ENCODE measurements at places on chromosomes 2 and 18. TPM values are rescaled to one million over a fixed set of nuclear protein-coding genes. Genes with fewer than 3 reads are reported as not detected.
A peak's percentile ranks its signal among the peaks of the same experiment; 100 is the strongest.

DNA sequence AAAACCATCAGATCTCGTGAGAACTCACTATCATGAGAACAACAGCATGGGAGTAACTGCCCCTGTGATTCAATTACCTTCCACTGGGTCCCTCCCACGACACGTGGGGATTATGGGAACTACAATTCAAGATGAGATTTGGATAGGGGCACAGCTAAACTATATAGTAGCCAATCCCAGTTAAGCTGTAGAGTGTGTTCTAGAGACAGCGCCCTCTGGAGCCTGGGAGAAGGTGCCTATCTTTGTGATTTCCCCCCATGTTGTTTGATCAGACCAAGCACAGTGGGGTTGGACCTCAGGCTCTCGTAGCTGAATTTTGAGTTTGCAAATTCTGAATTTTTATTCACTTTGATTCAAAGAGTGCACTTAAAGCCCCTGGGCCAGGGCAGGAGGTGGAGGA is 108.2 kb upstream of the TWIST2 start:
- no peak overlapping the region for H3K27ac ChIP-seq
- no peak overlapping the region for H3K4me3 ChIP-seq
- DNase-seq, result no peak
- H3K4me1 ChIP-seq, result no peaks in the 10 kb centered on the region
- H3K36me3 ChIP-seq, result no peaks in the 10 kb centered on the region

GRCh38 chr2:232042911-232043574 is 81.5 kb downstream of the DIS3L2 start:
- H3K36me3 ChIP-seq, result no peaks in the 10 kb centered on the region
- DNase-seq, result no peak
- no peaks in the 10 kb centered on the region for H3K27me3 ChIP-seq
- H3K4me1 ChIP-seq, result peaks cover 4% of the 10 kb centered on the region

DNA sequence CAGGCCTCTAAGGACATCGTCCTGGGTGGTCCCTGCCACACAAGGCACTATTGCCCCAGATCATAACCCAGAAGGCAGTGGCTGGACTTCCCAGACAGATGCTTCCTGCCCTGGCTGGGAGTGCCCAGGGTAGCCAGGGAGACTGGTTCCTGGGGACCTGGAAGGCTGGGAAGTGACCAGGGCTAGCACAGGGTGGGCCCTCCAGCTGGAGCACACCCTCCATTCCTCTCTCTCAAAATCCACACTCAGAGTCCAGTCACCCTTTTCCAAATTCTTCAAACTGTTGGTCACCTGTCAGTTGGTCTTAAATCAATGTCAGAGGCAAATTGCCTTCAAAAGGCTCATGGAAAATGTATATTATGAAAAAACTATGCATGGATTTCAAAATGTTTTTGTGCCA is 11.6 kb upstream of the TUBB6 start:
- no peak overlapping the region for H3K27ac ChIP-seq
- H3K4me1 ChIP-seq, result no peaks in the 10 kb centered on the region
- no peaks in the 10 kb centered on the region for H3K27me3 ChIP-seq
- 0 out of 3 replicates have a peak, but pooled peaks cover 1% of the 10 kb centered on the region for H3K36me3 ChIP-seq
- H3K4me3 ChIP-seq, result no peak overlapping the region
- DNase-seq, result no peak

- H3K36me3 ChIP-seq, result no peaks in the 10 kb centered on the region
- H3K27ac ChIP-seq, result no peak overlapping the region
- H3K4me1 ChIP-seq, result peaks cover 6% of the 10 kb centered on the region
- no peaks in the 10 kb centered on the region for H3K27me3 ChIP-seq
- no peak for DNase-seq
Measured at GRCh38 chr2:149492923-149493322, 94.7 kb downstream of the MMADHC start.

GRCh38 chr2:230915319-230915718 is 9.7 kb downstream of the GPR55 start:
- H3K36me3 ChIP-seq, result no peaks in the 10 kb centered on the region
- H3K4me3 ChIP-seq, result no peak overlapping the region
- no peaks in the 10 kb centered on the region for H3K27me3 ChIP-seq
- H3K27ac ChIP-seq, result no peak overlapping the region
- H3K4me1 ChIP-seq, result no peaks in the 10 kb centered on the region
- peak; percentile 13 for DNase-seq

Gene MATN3
- total RNA-seq, result 13.5 TPM

Gene AMER3
- 0.59 TPM for total RNA-seq

Gene CCDC195
- total RNA-seq, result not detected

Gene IL36G
- total RNA-seq, result not detected
